ENCODE measurements at places on chromosomes 13 and 19.
A peak's percentile ranks its signal among the peaks of the same experiment; 100 is the strongest.

GRCh38 chr19:38073841-38074685, 150.0 kb downstream of the DPF1 start:
- DNase-seq = no peak

DNA sequence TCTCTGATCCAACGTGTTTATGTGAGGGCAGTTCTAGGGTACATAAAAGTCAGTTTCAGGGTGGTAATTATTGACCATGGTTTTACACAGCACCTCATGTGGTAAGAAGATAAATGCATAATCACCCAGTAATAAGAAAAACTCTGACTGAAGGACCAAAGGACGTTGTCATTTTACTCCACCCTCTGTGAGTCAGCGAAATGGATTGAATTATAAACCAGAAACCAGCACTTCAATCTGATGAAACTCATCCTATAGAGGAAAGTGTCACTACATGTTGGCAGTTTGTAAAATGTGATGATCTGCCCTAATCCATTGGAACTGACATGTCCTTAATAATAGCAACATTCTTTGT, 406.8 kb downstream of the KLF5 start:
- DNase-seq = peak; percentile 67

- DNase-seq = no peak
These were observed 43.2 kb downstream of the KLF12 start for GRCh38 chr13:74090869-74091605.

- peak; percentile 63 for DNase-seq
These were observed 5.8 kb upstream of the USE1 start for GRCh38 chr19:17209126-17210036.

DNA sequence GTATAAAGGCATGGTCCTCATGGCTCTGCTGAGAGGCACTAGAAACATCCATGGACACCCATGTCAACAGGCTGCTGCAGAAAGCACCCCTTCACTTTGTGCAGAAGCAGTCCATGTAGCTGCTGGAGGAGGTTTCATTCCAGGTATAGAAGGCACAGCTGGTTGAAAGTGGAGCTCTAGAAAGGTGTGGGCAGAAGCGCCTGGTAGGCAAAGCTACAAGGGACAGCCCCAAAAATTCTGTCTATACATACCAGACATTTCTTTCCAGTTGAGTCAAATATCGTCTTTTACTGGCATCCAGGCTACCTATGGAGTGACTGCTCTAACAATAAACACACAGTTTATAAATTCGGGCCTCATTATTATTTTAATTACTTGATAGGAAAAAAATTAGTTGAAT, 129.3 kb downstream of the ENOX1 start:
- no peak for DNase-seq

DNA sequence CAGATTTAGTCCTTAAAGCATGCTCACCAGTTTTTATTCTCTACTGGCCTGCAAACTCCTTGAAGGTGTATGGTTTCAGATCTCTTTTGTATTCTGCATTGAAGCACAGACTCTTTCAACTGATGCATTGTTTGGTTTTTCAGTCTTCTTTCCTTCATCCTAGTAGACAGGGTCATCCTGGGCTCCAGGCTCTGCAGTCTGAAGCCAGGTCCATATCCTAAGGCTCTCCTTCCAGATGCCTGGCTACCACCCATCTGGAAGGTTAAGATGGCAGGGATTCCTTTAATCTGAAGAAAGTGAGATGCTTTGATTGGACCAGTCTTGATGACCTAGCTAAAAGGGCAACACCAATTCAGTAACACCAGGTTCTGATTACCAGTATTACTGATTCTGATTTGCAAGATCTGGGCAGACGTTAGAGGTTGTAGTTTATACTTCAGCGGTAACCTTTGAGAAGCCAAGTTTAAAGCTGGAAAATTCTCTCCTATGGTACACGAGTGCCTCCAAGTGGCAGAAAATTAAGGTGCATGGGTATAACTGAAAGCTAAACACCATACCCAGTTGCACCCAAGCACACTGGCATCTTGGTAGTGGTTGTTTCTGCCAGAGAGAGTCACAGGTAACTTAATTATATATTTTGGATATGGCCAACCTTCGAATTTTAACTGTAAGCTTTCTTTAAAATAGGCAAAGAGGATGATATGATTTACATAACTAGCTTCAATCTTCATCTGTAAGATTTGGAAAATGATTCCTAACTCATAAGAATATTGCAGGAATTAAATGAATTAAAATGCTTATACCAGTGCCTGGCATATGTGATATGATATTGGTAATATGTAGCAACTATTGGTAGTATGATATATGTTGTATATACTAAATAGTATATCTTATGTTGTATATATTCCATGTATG, 1651.9 kb upstream of the MIR17HG start:
- DNase-seq = peak; percentile 2

- no peak for DNase-seq
These were observed 1.5 kb upstream of the IGSF23 start for GRCh38 chr19:44611812-44612295.

- DNase-seq = no peak
These were observed 118.2 kb downstream of the SIPA1L3 start for GRCh38 chr19:38024992-38025908.

GRCh38 chr19:18108897-18109296, 11.3 kb downstream of the MAST3 start:
- DNase-seq = no peak

DNA sequence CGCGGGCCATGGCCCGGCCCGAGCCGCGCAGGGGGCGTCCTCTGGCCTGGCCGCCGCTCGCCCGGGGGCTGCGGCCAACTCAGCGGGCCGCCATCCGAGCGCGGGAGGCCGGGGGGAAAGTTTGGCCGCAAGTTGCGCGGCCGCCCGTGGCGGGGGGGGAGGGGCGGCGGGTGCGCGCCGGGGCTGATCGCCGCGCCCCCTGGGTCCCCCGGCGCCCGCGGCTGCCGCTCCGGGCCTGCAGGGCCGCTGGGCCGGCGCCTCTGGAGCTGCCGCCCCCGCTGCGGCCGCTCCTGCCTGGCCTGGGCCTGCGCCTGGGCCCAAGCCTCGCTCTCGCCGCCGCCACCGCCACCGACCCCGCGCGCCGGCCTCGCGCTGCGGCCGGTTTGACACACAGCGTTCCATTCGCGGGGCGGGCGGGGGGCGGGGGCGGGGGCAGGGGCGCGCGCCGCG, at the start of gene NR2F6:
Gene NR2F6, minus strand, starts transcription at position 385 of the 450 bp plus-strand sequence. CDS start 699 bp downstream, outside the sequence.
- DNase-seq = no peak

DNA sequence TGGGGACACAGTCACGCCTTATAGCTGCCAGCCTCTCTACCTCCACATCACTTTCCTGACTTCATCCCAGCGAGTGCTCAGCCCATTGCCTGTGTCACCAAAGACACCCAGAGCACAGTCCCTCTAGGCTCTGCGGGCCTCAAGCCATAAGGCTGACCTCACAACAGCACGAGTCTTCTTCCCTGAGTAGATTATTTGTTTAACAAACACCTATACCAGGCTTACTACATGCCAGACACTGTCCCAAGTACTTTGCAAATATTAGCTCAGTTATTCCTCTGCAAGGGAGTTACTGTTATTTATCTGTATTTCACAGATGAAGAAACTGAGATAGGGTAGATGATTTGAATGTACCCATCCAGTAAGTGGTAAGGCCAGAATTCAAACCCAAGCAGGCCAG, 504.3 kb downstream of the COG6 start:
- DNase-seq = no peak

- peak; percentile 0 for DNase-seq
These were observed 153.9 kb downstream of the DACH1 start for GRCh38 chr13:71712988-71713653.

DNA sequence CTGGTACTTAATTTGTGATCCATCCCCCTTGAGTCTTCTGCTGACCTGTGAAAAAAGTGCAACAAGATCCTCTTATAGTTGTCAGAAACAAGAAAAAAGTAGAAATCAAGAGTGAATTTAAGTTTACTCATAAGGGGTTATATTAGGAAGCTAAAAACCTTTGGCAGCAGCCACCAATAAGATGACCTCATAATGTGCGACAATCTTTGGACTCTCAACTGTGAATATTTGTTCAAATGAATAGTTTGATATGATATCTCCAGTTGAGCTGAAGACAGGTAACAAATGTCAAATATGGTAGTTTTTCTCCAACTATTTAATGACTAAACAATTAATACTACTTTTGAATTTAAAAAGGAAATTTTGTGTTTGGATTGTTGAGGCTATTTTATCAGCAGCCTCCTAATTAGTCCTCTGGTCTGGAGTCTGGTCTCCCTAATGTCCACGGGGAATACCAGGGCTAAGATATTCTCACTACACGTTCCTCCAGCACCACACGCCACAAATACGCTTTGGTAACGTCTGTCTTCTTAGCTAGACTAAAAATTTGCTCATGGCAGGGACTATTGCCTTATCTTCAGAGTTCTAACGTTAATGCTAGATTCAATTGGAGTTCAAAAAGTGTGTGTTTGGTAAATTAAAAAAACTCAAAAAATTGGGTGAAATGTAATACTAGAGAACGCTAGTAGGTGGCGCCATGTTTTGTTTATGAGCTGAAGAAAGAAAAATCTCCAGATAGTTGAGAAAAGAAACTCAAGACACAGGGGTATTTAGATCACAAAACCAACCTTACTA, 51.0 kb upstream of the PDX1 start:
- peak; percentile 5 for DNase-seq
